ENCODE measurements at places on chromosomes 2 and 18. TPM values are rescaled to one million over a fixed set of nuclear protein-coding genes. Genes with fewer than 3 reads are reported as not detected.

DNA sequence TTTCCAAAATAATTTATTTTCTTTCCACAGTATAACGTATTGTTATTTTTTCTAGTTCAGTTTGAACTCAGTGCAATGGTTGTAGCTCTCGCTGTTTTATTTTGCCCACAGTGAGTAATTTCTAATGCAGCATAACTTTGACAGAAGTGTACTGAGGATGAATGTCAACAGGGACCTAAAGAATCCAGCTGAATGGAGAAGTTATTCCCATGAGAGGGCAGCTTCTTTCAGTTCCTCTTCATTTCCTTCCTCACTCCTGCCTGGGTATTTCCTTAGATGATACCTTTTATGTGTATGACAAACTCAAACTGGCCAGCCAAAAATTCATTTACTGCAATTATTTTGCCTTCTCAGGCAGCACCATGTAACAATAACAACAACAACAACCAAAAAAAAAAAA is 1223.1 kb upstream of the ZEB2 start:
- no peak for DNase-seq

DNA sequence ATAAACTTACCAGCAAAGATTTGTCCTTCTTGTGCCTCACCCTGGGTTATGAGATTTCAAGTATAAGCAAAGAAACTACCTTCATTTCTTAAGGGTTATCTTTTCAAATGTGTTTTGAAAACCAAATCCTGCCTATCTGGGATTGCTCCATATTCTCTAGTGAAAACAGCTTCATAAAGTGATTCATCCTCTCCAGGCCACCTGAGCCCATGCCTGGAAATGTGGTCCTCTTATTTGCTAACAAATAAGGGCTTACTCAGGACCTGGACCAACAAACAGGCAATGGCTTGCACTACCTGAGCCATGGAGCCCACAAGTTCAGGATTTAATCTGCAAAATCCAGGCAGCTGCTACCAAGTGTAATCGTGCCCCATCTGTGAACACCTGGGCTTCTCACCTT is 234.4 kb upstream of the RBBP8 start:
- DNase-seq, result no peak

DNA sequence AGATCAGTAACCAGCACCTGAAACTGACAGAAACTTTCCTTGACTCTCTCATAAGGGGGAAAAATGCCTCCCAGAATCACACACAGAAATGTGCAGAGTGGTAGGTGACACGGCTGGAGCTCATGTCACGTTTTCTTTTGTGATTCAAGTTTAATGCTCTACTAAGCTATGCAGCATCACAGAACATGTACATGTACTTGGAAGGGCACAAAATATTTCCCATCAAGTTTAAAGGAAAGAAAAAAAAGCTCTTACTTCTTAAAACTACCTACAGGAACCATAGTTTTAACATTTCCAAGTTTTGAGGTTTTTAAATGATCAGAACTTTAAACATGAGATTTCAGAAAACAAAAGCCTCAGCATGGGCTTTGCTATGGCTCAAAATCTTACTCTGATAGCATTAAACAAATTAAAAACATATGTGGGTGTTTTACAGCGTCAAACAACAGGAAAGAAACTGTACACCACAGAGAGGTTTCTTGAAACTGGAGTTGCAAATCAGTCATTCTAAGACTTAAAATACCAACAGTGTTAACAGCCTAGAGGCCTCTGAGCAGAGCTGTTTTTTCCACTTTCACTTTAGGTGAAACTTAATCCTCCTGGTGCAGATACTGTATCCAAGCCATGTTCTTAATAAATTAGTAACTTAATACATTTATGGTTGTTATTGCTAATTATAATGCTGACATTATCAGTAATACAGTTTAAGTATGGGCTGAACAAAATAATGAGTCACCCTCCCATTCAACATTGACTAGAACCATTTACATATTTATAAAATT is 30.1 kb downstream of the MBP start:
- DNase-seq, result no peak

DNA sequence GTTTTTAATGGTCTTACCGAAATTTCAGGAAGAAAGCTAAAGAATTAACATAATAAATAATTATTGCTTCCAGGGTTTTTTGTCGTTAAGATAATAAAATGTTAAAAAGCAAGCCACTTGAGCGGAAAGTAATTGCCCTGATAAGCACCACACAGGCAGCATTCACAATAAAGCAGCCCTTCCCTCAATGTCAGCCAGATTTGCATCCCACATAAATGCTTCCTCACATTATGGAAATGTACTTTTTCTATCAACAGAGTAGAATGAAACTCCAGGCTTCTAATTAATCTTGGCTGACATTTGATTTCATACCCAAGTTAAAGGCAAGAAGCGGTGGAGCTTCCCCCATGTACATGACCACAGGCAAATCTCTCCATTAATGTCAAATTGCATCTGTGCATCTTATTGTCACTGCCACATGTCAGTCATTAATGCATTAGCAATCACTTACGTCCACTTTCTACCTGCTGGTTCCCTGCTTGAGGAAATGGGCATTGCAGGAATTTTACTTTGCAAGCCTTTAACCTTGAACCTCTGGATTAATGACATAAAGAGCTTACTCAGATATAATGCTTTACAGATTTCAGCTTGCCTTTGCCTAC is 26.2 kb downstream of the PTPRM start:
- DNase-seq, result no peak

The ALPI gene
- total RNA-seq, result not detected
